Panc1 (cell line): ENCODE measurements at places on chromosomes 5 and 9.

- no peak for DNase-seq
These were observed 14.6 kb downstream of the CCDC180 start for GRCh38 chr9:97322105-97322504.

GRCh38 chr9:36328798-36329411 is 70.7 kb upstream of the GNE start:
- peak; percentile 73 for DNase-seq

DNA sequence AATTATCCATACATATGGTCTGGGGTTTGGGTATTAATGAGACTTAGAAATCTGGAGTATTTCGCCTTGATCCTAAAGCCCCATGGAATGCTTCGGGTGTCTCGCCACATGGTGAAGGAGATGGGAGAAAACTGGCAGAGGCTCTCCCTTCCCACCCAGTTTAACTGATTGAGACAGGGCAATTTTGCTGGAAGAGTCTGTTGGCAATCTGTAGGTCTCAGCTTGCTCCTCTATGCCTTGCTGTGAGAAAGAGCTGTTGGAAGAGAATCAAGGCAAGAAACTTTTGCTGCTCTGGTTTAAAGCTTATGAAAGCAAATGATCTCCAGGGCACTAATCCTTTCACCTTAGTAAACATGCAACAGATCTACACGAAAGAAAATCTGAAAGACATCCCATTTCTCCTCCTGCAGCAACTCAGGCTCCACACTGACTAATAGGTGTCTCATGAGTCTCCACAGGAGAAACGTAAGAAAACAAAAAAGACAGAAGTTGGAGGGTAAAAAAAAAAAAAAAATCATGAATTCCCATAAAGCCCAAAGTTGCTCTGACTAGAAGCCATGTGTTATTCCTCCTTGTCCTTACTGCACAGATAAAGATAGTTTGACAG is 369.9 kb downstream of the EFNA5 start:
- no peak for DNase-seq

DNA sequence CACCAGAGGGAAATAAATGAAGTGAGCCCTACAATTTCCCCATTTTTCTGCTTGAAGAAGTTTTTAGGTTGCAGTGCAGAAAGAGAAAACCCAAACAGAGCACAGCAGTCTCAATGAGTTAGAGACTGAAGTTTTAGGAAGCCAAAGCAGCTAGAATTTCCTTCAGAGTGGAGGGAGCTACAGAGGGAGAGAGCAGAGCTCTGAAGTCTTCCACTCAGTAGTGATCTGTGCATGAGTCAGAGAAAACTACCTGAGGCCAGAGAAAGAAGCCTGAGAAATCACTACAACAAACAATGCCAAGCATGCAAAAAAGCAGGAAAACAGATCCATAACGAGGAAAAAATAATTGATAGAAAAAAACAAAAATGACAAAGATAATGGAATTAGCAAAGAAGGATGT is 17.9 kb upstream of the NDUFB6 start:
- no peak for DNase-seq
